D341Med (cell line): ENCODE measurements at places on chromosomes 6 and 20.
A peak's percentile ranks its signal among the peaks of the same experiment; 100 is the strongest.

- no peak for DNase-seq
These were observed 52.1 kb downstream of the HNF4A start for GRCh38 chr20:44407402-44408184.

DNA sequence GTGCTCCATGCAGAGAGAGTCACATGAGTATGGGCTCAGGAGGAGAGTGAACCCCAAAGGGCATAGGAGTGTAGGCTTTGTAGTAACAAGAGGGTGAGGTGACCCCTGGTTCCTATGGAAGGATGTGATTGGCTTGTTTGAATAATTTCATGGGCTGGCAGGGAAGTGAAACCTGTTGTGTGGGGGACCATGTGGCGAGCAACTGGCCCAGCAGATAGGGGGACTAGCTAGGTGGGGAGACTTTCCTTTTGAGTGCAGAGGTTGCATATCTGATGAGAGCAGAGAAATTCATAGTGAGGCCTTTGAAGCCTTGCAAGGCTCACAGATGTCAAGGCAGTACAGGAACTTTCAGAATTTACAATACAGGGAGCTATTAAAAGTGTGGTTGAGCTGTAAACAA, 247.9 kb upstream of the SLC35B3 start:
- DNase-seq = no peak

GRCh38 chr20:50580842-50581544, 70.8 kb downstream of the PTPN1 start:
- no peak for DNase-seq

DNA sequence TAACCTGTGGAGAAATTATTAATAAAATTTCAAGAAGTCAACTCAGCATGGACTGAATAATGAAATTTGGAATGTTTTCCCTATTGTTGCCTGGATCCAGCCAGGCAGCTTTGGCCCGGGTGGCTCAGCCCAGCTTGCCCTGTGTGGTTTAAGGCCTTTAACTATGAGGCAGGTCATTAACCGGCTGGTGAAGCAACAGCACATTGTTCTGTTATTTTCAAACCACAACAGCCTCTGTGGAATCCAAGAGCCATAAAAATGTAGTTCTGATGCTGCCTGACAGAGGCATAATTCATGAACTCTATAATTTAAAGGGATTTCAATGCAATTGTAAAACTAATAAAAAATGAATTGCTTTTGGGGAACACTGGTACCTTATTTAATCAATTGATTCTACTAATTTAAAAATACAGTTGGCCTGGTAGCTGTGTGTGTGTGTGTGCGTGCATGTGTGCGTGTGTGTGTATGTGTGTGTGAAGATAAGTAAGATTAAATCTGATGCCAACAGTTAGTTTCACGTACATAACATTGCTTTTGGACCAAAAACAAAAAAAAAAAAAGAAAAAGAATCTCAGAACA, 117.7 kb downstream of the RPS12 start:
- no peak for DNase-seq

GRCh38 chr20:63102721-63103375, 96.1 kb upstream of the BHLHE23 start:
- no peak for DNase-seq

GRCh38 chr6:81609736-81610135, 142.7 kb downstream of the TENT5A start:
- no peak for DNase-seq

- DNase-seq = peak; percentile 69
These were observed 4.0 kb upstream of the NNAT start for GRCh38 chr20:37516811-37517750.

- no peak for DNase-seq
These were observed 1058.0 kb upstream of the FLRT3 start for GRCh38 chr20:15395457-15395856.

GRCh38 chr6:11950109-11950508, 62.0 kb upstream of the HIVEP1 start:
- DNase-seq = peak; percentile 38

GRCh38 chr6:44487586-44487985, 100.1 kb downstream of the CDC5L start:
- DNase-seq = no peak

GRCh38 chr6:3446184-3446583, 10.7 kb downstream of the SLC22A23 start:
- no peak for DNase-seq

GRCh38 chr6:160387916-160388643, 39.9 kb downstream of the SLC22A3 start:
- DNase-seq = no peak

GRCh38 chr6:98487612-98488011, 346.8 kb upstream of the POU3F2 start:
- DNase-seq = no peak
